ENCODE measurements at places on chromosomes 12 and 14.

DNA sequence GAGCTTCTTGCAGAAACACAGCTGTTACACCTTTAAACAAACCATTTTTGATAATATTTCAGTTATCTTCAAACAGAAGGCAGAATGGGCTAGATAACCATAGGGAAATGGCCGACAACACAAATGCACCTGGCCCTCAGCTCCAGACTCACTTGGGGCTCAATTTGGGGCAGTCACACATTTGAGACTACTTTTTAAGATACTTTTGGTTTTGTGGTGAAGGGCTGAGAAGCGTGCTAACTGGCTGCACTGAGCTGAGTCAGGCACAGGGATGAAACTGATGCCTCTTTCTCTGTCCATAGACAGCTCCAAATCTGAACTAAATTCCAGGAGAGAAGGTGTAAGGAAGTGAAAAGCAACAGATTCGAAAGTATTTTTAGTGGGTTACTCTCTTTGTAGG, 18.5 kb upstream of the GRIP1 start:
- no peak for DNase-seq

- no peak for DNase-seq
Measured at GRCh38 chr14:58705066-58705465, 67.3 kb downstream of the DACT1 start.

- DNase-seq = peak; percentile 94
Measured at GRCh38 chr12:114888448-114888847, 204.5 kb upstream of the TBX3 start.

GRCh38 chr14:104599446-104599845, 5.1 kb downstream of the TMEM179 start:
- DNase-seq = no peak

- DNase-seq = no peak
Measured at GRCh38 chr14:87434680-87435079, 558.3 kb downstream of the GALC start.

DNA sequence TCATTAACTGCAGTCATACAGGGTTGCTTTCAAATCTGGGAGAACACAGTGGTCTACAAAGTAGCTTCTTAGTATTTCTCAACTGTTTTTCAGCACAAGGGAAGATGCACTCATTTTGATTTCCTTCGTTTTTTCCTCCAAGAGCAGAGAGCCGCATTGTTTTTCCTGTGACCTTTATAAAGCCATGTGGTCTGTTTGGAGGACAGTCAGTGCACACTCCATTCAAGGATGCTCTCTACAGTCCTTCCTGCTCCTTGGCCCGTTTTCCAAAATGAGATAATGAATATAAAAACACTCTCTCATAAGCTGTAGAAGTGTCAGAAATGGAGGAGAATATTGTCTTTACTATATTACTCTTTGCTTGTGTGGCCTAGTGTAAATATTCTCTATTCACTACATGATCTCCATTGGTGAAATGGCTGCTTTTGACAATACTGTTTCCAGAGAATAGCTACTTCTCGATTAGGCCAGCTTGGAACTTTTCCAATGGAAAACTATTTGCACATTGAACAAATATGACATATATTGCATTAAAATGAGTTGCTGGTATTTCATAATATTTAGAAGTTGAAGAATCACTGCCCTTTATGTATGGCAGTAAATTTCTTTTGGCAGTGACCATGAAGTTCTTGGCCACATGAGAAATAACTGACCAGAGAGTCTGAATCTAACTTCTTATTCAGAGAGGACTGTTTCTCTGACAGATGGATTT, 393.1 kb upstream of the RGS6 start:
- DNase-seq = peak; percentile 19

GRCh38 chr12:4690760-4691159, 29.4 kb upstream of the GALNT8 start:
- DNase-seq = no peak

DNA sequence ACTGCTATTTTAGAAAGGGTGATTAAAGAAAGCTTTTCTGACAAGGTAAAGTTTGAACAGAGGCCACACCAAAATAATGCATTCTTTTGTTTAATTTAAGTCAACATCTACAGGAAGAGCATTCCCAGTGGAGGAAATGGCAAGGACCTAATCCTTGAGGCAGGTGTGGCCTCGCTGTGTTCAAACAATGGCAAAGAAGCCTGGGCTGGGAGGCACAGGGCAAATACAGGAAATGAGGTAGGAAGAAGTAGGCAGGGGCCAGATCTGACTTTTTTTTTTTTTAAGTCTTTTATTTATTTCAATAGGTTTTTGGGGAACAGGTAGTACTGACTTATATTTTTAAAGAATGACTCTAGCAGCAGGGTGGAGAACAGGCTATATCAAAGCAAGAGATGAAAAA, 53.5 kb downstream of the ARMH4 start:
- DNase-seq = peak; percentile 84

GRCh38 chr12:100403446-100403845, 46.6 kb downstream of the SLC17A8 start:
- DNase-seq = peak; percentile 74

- DNase-seq = no peak
Measured at GRCh38 chr14:104396682-104397470, 182.7 kb upstream of the C14orf180 start.

- DNase-seq = peak; percentile 85
Measured at GRCh38 chr14:58362798-58363412, 32.8 kb upstream of the TOMM20L start.

DNA sequence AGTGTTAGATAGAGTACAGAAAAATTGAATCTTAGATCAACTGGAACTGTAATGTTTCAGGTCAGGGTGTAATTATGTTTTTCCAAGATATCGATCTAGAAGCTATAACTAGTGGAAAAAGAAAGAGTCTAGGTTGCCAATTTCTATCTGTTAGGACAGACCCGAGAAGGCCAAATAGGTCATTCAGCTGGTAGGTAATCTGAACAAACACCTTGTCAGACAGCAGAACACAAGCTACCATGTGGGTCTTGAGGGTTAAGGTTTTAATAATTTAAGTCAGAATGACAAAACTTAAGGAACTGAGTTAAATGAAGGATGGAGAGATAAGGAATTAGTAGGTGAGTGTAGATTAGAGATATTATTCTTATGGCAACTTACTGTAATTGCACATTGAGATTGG, 44.9 kb upstream of the KCNMB4 start:
- DNase-seq = no peak

- DNase-seq = peak; percentile 46
Measured at GRCh38 chr14:93332397-93332852, 411 bp downstream of the BTBD7 start.

DNA sequence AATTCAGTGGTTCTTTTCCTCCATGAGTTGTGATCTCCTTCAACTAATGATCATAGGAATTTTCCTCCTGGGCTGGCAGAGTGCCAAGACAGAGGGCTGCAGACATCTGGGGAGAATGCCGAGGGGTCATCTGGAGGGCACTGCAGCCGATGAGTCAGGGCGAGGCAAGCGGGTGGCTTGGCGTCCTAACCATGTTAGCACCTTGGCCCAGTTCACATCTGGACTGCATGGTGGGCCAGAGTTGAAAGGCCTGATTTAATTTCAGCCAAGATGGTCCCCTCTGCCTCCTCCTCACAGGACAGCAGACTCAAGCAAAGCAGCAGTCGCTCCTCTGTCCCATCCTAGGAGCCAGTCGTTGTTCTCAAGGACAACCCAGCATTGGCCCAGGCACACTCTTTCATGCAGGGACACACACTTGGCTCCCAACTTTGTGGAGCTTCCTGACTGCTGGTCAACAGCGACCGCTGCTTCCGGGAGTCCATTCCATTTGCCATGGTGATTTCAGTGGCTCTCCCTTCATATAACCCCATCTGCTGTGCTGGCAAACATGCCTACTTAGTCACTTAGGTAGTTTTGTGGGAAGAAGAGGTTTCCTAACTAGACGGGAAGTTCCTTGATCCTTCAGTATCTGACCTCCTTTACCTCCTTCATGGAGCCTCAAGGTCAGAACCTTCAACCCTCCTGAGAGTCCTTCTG, 161.8 kb downstream of the TTC8 start:
- DNase-seq = peak; percentile 74

DNA sequence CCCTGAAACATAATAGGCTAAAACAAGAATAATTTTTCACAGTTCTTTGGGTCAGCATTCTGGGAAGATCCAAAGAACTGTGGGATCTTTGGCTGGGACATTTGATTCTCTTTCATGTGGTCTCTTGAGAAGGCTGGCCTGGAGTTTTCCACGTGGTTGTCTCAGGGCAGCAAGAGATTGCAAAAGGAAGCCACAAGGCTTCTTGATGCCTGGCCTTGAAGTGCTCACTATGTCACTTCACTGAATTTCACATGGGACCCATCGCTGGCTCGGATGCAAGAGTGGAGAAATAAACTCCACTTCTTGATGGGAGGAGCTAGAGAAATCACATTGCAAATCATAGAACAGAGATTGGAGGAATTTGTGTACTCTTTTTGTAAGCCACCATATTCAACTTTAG, 343.4 kb downstream of the MED13L start:
- no peak for DNase-seq

- peak; percentile 89 for DNase-seq
Measured at GRCh38 chr14:38342803-38343202, 86.9 kb upstream of the CLEC14A start.

GRCh38 chr12:118925826-118926225, 55.5 kb upstream of the SRRM4 start:
- DNase-seq = no peak

GRCh38 chr14:79278286-79278797, 933.0 kb downstream of the DIO2 start:
- peak; percentile 2 for DNase-seq

DNA sequence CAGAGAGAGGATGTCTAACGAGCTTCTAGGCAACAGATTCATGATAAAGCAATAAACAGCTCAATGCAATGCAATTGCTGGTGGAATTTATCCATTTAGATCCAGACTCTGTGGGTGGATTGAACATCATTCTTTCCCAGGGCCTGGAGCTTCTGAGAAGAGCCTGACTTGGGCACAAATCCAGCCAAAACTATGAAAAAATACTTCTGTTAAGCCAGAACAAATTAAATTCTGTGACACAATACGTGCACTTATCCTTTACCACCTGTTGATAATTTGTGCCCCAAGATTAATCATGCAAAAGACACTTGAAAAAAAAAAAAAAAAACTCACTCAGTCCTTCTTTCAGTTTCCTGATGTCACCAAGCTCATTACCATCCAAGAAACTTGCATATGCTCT, 446.0 kb upstream of the DCN start:
- DNase-seq = no peak

GRCh38 chr12:130477266-130477665, 139.6 kb downstream of the PIWIL1 start:
- DNase-seq = no peak

DNA sequence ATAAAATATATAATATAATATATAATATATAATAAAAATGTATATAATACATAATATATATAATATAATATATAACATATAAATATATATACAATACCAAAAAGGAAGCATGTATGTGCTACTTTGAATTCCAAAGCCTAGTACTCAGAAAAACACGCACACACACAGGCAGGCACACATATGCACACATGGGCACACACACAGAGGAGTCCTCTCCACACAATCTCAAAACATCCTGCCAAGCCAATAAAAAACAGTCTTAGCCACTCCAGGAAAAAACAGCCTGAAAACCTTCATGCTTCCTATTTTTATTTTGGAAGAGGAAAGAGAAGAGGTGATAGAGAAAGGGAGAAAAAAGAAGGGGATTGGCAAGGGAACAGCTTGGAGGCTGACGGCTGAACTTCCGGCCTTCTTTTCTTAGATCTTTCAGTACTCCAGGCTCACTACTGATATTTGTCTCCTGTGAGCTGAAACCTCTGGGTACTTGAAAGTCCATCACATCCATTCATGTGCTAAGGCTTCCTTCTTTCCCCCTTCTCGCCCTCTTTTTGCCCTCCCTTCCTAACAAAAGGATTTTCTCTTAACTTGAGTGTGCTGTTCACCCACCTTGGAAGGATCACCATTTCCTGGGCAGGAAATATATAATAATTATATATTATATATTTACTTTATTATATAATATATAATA, 394.2 kb downstream of the NUAK1 start:
- no peak for DNase-seq

DNA sequence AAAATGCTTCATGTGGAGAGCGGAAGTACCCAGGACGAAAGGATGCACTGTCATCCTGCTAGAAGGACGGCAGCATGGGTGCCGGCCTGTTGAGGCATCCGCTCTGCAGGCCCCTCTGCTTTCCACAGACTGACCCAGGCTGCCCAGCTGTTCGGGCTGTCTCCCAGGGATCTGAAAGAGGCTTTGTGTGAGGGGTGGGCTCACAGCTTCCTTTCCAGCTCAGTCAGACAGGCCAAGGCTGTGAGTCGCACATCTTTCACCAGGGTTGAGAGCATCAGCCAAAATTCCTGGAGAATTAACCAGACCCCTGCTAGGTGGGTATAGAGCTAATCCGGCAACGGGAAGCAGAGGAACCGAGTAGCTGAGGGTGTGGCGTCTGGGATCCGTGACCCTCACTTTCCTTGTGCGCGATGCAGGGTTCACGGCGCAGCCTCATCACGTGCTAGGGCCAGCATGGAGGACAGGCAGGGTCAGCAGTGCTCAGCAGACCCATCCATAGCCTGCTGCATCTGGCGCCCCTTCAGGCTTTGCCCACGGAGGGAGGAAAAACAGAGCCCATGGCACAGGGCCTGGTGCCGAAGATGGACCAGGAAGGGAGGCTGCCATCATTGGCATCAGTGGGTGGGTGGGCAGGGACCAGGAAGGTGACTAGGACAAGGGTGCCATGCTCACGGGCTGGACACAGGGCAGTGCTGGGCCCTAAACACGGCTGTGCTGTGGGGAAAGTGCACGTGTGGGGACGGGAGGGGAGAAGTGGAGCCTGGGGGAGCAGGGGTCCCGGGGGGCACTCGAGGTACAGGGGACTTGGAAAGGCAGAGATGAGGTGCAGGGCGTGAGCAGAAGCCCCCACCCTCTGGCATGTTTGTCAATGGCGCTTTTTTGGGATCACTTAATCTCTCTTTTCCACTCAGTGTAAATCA, 9.2 kb upstream of the SIVA1 start:
- DNase-seq = peak; percentile 60

- no peak for DNase-seq
Measured at GRCh38 chr14:23750357-23750756, 114.2 kb downstream of the DHRS2 start.

DNA sequence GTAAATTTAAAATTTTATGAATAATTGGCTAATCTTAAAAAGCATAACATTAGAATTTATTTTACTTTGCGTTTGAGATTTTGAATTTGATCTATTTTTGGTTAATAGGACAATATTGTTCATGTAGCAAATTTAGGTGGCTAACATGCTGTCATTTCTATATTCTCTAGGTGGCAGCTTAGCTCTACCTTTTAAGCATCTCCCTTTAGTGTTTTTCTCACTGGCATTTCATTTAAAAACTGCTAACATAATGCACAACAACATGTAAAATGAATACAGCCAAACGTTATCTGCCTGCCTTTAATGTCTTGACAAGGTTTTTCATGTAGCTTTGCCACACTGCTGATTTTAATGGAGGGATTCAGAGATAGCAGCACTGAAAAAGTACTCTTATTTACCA, 272.4 kb upstream of the FBXO33 start:
- no peak for DNase-seq
